T-cell (primary cell): ENCODE measurements at places on chromosomes 6 and 20.

DNA sequence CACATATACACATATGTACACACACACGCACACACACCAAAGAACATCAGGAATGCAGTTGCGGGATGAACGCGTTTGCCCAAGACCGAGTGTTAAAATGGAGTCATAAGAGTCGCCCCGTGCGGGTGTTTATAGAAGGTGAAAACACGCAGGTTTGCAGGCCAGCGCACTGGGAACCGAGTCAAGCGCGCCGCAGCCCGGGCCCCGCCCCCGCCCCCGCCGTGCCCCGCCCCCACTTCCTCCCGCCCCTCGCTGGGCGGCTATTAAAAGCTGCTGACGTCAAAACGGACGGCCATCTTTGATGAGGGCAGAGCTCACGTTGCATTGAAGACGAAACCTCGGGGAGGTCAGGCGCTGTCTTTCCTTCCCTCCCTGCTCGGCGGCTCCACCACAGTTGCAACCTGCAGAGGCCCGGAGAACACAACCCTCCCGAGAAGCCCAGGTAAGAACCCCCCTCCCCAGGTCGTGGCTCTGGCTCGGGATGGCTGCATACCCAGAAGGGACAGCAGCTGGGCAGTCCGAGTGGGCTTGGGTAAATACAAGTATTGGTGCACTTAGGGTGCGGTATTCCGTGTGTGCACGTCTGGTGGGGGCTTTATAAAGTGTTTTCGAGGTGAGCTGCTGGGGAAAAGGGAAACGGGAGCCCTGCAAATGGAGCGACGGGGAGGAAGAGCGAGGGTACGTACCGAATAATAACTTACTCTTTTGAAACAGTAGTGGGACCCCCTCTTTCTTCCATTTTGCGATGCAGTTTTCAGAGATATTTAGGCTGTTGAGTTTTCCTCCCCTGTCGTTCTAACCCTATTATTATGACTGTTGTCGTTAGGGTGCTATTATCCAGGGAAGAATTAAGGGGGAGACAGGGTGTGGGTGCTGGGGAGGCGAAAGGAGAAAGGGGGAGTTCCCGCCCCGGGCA lies at the start of gene SNAP25:
SNAP25 (plus strand) TSS at position 295 of the 916 bp plus-strand sequence. CDS start 56,662 bp downstream, outside the sequence.
- no peak within 1 kb of the TSS for H3K27ac ChIP-seq
- DNase-seq: peak; percentile 35
- peaks cover 28% of the 10 kb centered on the region for H3K27me3 ChIP-seq
- H3K36me3 ChIP-seq: no peaks in the 10 kb centered on the region
- H3K4me3 ChIP-seq: peak within 1 kb of the TSS; percentile 62

- no peaks in the 10 kb centered on the region for H3K4me1 ChIP-seq
- H3K27me3 ChIP-seq: peaks cover 11% of the 10 kb centered on the region
- no peak overlapping the region for H3K27ac ChIP-seq
- H3K4me3 ChIP-seq: no peak overlapping the region
Measured at GRCh38 chr20:4401601-4402000, 320.1 kb upstream of the PRND start.

- peaks cover 23% of the 10 kb centered on the region for H3K27me3 ChIP-seq
- H3K27ac ChIP-seq: no peak overlapping the region
- peak overlapping the region; percentile 15 for H3K4me3 ChIP-seq
- H3K4me1 ChIP-seq: peaks cover 83% of the 10 kb centered on the region
- no peak for DNase-seq
Measured at GRCh38 chr20:21514553-21515251, 838 bp upstream of the NKX2-2 start.

DNA sequence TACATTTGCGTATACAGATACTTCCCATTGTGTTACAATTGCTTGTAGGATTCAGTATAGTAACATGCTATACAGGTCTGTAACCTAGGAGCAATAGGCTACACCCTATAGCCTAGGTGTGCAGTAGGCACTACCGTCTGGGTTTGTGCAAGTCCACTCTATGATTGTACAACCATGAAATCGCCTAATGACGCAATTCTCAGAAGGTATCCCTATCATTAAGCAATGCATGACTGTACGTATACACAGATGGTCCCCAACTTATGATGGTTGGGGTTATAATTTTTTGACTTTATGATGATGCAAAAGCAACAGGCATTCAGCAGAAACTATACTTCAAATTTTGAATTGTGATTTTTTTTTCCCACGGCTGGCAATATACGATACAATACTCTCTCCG lies 458.2 kb upstream of the NOX3 start:
- H3K27me3 ChIP-seq: no peaks in the 10 kb centered on the region
- H3K4me1 ChIP-seq: no peaks in the 10 kb centered on the region
- no peak for DNase-seq
- no peak overlapping the region for H3K27ac ChIP-seq
- no peaks in the 10 kb centered on the region for H3K36me3 ChIP-seq

DNA sequence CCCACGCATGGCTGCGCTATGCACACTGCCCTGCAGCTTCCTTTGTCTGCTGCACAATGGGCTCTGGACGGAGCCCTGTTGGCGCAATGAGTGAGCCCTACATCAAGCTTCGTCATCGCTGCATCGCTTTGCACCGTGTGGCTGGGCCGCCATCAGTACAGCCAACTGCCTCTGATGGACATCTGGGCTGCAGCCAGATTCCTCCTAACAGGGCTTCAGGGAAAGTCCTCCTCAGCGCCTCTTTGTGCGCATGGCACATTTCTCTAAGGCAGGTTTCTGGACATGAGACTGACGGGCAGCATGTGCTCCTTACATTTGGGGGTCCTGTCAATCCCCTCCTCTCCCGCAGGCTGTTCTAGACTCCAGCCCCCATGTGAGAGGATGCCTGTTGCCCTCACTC lies 29.7 kb upstream of the ANGPT4 start:
- H3K4me1 ChIP-seq: no peaks in the 10 kb centered on the region
- H3K4me3 ChIP-seq: no peak overlapping the region
- H3K27me3 ChIP-seq: no peaks in the 10 kb centered on the region

- H3K4me1 ChIP-seq: no peaks in the 10 kb centered on the region
- no peak for DNase-seq
- no peak overlapping the region for H3K27ac ChIP-seq
- no peaks in the 10 kb centered on the region for H3K36me3 ChIP-seq
Measured at GRCh38 chr6:3665608-3666007, 85.9 kb downstream of the PXDC1 start.

DNA sequence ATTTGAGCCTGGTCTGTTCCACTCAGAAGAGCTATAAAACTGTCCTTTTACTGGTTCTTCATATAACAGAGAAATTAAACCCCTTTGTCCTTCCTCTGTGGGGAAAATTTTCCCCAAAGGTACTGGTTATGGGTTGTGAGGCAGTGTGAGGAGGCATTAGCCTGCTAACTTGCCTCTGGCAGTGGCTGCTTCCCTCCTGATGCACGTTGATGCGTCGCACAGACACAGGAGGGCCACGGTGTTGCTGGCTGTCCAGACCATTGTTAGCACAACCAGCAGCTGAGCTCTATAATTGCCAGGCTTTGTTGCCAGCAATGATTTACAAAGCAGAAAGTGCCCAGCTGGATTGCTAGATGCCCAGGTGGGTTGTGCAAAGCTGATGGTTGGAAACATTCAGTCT lies 10.1 kb downstream of the AAR2 start:
- DNase-seq: no peak
- H3K27ac ChIP-seq: no peak overlapping the region
- no peak overlapping the region for H3K4me3 ChIP-seq
- H3K4me1 ChIP-seq: no peaks in the 10 kb centered on the region

DNA sequence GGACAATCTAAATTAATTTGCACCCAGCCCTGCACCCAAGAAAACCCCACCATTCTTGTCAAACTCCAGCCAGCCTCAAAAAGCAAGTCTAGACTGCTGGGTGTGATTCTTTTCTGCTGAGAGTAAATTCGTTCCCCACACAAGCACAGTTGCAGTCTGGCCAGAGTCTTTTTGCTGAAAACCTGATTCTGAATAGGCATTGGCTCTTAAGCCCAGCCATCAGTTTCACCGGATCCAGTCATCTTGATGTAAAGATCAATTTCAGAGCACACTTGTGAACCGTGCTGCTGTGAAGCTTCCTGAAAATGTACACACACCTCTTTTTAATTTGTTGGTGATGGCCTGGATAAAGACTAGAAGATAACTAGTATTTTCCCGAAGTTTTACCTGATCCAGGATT lies 159.4 kb upstream of the GGTLC1 start:
- DNase-seq: no peak
- H3K27me3 ChIP-seq: peaks cover 12% of the 10 kb centered on the region
- no peak overlapping the region for H3K27ac ChIP-seq
- H3K36me3 ChIP-seq: no peaks in the 10 kb centered on the region
- H3K4me3 ChIP-seq: no peak overlapping the region
- no peaks in the 10 kb centered on the region for H3K4me1 ChIP-seq

DNA sequence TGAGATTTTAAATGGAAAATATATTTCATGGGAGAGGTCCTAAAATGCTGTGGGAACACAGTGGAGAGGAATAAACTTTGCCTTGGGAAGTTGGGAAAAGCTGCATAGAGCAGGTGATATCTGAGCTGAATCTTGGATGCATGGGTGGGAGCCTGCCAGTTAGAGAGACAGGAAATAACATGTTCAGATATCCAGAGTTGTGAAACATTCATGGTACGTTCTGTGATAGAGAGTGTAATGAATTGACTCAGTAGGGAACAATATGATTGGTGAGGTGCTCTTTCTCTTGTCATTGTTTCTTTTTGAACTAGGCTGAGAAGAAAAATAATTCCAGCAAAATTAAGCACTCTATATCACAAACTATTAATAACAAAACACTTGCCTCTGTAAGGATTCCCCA lies 72.8 kb downstream of the RPS12 start:
- H3K27ac ChIP-seq: no peak overlapping the region
- no peak overlapping the region for H3K4me3 ChIP-seq
- DNase-seq: no peak
- H3K27me3 ChIP-seq: no peaks in the 10 kb centered on the region
- H3K36me3 ChIP-seq: no peaks in the 10 kb centered on the region
- no peaks in the 10 kb centered on the region for H3K4me1 ChIP-seq

- DNase-seq: no peak
- no peaks in the 10 kb centered on the region for H3K27me3 ChIP-seq
- H3K4me3 ChIP-seq: no peak overlapping the region
- no peak overlapping the region for H3K27ac ChIP-seq
- peaks cover 6% of the 10 kb centered on the region for H3K4me1 ChIP-seq
Measured at GRCh38 chr6:137942736-137943135, 75.7 kb downstream of the TNFAIP3 start.

DNA sequence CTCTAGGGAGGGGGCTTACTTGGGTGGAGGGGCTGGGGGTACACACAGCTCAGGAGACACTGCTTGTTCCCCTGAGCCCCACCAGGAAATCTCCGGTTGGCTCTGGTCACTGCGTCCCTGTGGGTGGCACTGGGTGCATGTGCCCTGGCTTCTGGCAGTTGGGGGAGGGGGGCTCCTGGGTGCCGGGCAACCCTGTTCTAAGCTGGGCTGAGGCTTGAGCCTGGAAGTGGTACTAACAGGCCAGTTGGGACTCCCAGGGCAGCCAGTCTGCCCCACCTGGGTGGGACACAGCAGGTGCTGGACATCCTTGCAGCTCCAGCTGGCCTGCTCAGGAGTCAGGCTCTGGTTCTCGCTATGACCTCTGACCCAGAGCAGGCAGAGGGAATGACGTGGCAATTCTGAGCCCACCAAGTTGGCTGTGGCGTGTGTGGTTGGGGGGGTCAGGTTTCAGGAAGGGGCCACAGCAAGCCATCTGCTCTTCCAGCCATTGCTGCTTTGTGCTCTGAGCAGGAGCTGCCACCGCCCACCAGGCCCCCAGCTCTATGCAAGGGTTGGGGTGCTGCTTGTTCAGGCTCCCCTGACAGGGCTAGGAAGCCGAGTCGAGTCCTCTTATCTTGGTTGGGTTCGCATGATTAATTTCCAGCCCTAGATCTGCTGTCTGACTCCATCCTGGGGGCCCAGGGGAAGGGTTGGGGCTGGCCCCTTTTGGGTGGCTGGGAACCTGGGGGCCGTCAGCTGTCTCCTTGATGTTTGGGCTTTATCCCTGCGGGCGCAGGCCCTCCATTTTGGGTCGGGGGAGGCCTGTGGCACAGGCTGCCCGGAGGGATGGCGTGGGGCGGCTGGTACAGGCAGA lies 590 bp downstream of the C20orf204 start:
- peak overlapping the region; percentile 74 for H3K27ac ChIP-seq
- DNase-seq: no peak
- peaks cover 14% of the 10 kb centered on the region for H3K36me3 ChIP-seq

GRCh38 chr6:10954590-10955010 lies 67.7 kb downstream of the SYCP2L start:
- H3K27me3 ChIP-seq: peaks cover 8% of the 10 kb centered on the region
- DNase-seq: peak; percentile 47
- no peaks in the 10 kb centered on the region for H3K4me1 ChIP-seq

DNA sequence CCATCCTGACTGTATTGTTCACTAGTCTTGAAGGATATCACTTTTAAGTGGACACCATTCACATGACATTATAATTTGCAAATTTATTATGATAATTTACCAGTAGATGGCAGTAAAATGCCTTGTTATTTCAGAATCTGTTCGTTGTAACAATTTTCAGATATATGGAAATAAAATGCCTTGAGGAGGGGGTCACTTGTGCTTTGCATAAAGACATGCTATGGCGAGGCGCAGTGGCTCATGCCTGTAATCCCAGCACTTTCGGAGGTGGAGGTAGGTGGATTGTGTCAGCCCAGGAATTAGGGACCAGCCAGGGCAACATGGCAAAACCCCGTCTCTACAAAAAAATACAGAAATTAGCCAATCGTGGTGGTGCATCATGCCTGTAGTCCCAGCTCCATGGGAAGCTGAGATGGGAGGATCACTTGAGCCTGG lies 9.0 kb upstream of the NCOA6 start:
- no peak overlapping the region for H3K27ac ChIP-seq
- H3K4me3 ChIP-seq: no peak overlapping the region
- H3K36me3 ChIP-seq: no peaks in the 10 kb centered on the region
- DNase-seq: no peak
- no peaks in the 10 kb centered on the region for H3K27me3 ChIP-seq

DNA sequence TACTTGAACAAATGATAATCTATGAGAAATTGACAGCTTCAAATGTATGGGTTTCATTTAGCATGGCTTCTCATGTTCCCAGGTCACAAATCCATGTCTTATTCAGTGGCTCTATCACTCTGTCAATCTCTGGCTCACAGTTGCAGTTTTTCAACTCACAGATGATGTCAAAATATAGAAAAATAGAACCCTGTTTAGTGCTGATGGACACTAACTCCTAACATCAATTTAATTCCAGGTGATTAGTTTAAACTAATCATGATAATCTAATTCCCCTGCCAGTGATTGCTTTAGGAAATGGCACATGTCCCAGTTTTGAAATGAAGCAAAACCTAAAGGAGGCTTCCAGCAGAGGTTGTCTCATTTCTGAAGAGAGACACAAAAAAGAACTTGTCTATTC lies 13.0 kb downstream of the KHDC1 start:
- DNase-seq: no peak
- no peak overlapping the region for H3K27ac ChIP-seq

- H3K27ac ChIP-seq: peak overlapping the region; percentile 14
- H3K36me3 ChIP-seq: no peaks in the 10 kb centered on the region
- peaks cover 4% of the 10 kb centered on the region for H3K27me3 ChIP-seq
- peak overlapping the region; percentile 42 for H3K4me3 ChIP-seq
Measured at GRCh38 chr20:31661625-31662371, 24.1 kb downstream of the COX4I2 start.

DNA sequence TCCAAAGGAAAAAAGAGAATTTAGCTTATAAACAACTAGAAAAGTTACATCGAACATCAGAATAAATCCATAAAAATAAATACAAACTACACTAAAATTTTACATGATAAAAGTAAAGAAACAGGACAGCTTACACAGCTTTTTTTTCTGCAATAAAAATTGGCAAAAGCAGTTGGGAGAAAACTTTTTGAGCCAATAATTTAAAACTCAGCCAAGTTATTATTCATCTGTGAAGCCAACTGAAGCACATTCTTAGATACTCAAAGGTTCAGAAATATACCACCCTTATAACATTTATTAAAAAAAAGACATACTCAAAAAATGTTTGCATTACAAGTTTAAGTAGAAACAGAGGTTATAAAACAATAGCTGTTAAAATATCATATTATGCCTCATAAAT lies 23.7 kb upstream of the RSPO3 start:
- H3K4me1 ChIP-seq: no peaks in the 10 kb centered on the region
- no peak overlapping the region for H3K27ac ChIP-seq
- H3K27me3 ChIP-seq: no peaks in the 10 kb centered on the region
- H3K36me3 ChIP-seq: no peaks in the 10 kb centered on the region
- DNase-seq: no peak
